SJCRH30 (cell line): ENCODE measurements at places on chromosomes 1 and 21.
A peak's percentile ranks its signal among the peaks of the same experiment; 100 is the strongest.

GRCh38 chr1:4224684-4225467 is 324.8 kb upstream of the C1orf174 start:
- peak; percentile 12 for DNase-seq
- H3K36me3 ChIP-seq = no peaks in the 10 kb centered on the region
- no peaks in the 10 kb centered on the region for H3K4me1 ChIP-seq

- H3K4me1 ChIP-seq = peaks cover 23% of the 10 kb centered on the region
- H3K27ac ChIP-seq = no peak overlapping the region
- no peak overlapping the region for H3K4me3 ChIP-seq
- DNase-seq = no peak
- H3K36me3 ChIP-seq = no peaks in the 10 kb centered on the region
These were observed 36.1 kb upstream of the ST6GALNAC3 start for GRCh38 chr1:76038287-76039004.

GRCh38 chr1:24769656-24770651 is 24.7 kb downstream of the CLIC4 start:
- no peak overlapping the region for H3K4me3 ChIP-seq
- peaks cover 19% of the 10 kb centered on the region for H3K4me1 ChIP-seq
- no peaks in the 10 kb centered on the region for H3K27me3 ChIP-seq
- DNase-seq = no peak

GRCh38 chr1:180268556-180269075 is 38.6 kb downstream of the LHX4 start:
- peak overlapping the region; percentile 36; the same call in 1 of the 2 replicates for H3K27ac ChIP-seq
- H3K27me3 ChIP-seq = no peaks in the 10 kb centered on the region

- no peaks in the 10 kb centered on the region for H3K27me3 ChIP-seq
- H3K27ac ChIP-seq = no peak overlapping the region
- no peak for DNase-seq
These were observed 37.8 kb upstream of the CTTNBP2NL start for GRCh38 chr1:112358061-112358770.

GRCh38 chr1:78068681-78069283 is 23.0 kb downstream of the GIPC2 start:
- no peaks in the 10 kb centered on the region for H3K4me1 ChIP-seq
- no peaks in the 10 kb centered on the region for H3K36me3 ChIP-seq
- DNase-seq = no peak

GRCh38 chr1:198520524-198521254 is 19.8 kb downstream of the ATP6V1G3 start:
- H3K4me1 ChIP-seq = no peaks in the 10 kb centered on the region
- DNase-seq = no peak
- no peak overlapping the region for H3K27ac ChIP-seq
- no peaks in the 10 kb centered on the region for H3K36me3 ChIP-seq
- no peak overlapping the region for H3K4me3 ChIP-seq

- no peak overlapping the region for H3K4me3 ChIP-seq
- no peak for DNase-seq
- peaks cover 10% of the 10 kb centered on the region for H3K27me3 ChIP-seq
- H3K27ac ChIP-seq = no peak overlapping the region
These were observed 49.8 kb upstream of the FBXO28 start for GRCh38 chr1:224064150-224064549.

- H3K36me3 ChIP-seq = peaks cover 60% of the 10 kb centered on the region
- peak; percentile 47 for DNase-seq
- no peaks in the 10 kb centered on the region for H3K27me3 ChIP-seq
- peaks cover 33% of the 10 kb centered on the region for H3K4me1 ChIP-seq
These were observed 68.5 kb upstream of the SDC3 start for GRCh38 chr1:30977105-30977504.

DNA sequence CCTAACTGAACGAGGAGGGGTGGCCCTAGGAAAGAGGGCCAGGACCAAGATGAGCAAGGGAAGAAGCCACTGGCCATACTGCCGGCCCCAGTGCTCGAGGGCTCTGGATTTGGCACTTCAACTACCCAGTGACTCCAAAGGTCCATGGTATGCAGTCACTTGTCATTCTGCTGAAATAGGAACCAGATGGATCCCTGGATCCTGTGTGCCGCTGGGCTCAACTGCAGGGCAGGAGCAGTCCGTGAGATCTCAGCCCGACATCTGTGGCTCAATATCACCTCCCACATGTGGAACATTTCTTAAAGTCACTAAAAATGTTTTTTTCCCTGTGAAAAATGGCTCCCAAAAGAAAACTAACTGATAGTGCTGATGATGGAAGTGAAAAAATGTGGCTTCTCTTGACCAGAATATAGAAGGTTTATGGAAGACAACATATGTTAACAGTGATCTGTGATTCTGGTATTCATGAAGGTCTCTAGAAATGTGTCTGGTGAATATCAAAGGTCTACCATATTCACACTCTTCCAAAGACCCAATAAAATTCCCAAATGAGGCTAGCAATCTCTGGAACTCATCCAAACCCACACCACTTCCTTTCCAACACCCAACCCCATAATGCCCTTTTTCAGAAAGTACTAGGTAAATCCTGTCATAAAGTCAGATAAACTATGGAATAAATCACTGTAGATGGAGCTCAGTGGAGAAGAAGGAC is 24.1 kb downstream of the PAFAH2 start:
- H3K27me3 ChIP-seq = no peaks in the 10 kb centered on the region
- peaks cover 3% of the 10 kb centered on the region; the same call in 1 of the 2 replicates for H3K36me3 ChIP-seq
- no peak for DNase-seq
- peaks cover 17% of the 10 kb centered on the region for H3K4me1 ChIP-seq
- H3K4me3 ChIP-seq = no peak overlapping the region
- no peak overlapping the region for H3K27ac ChIP-seq

GRCh38 chr1:172663732-172664131 is 4.8 kb downstream of the FASLG start:
- H3K4me1 ChIP-seq = no peaks in the 10 kb centered on the region
- no peak overlapping the region for H3K4me3 ChIP-seq

GRCh38 chr1:208807446-208808127 is 563.4 kb upstream of the PLXNA2 start:
- DNase-seq = no peak
- H3K4me3 ChIP-seq = no peak overlapping the region
- H3K4me1 ChIP-seq = 0 out of 2 replicates have a peak, but pooled peaks cover 7% of the 10 kb centered on the region
- no peaks in the 10 kb centered on the region for H3K36me3 ChIP-seq
- H3K27me3 ChIP-seq = no peaks in the 10 kb centered on the region

GRCh38 chr1:48341221-48341620 is 118.7 kb downstream of the SLC5A9 start:
- DNase-seq = no peak
- no peak overlapping the region for H3K27ac ChIP-seq
- no peaks in the 10 kb centered on the region for H3K27me3 ChIP-seq
- no peak overlapping the region for H3K4me3 ChIP-seq
- H3K4me1 ChIP-seq = no peaks in the 10 kb centered on the region

GRCh38 chr1:164561007-164561406 is 2.0 kb downstream of the PBX1 start:
- no peaks in the 10 kb centered on the region for H3K27me3 ChIP-seq
- H3K4me3 ChIP-seq = peak overlapping the region; percentile 74
- H3K36me3 ChIP-seq = peaks cover 2% of the 10 kb centered on the region; the same call in 1 of the 2 replicates
- peak overlapping the region; percentile 65; the same call in 1 of the 2 replicates for H3K27ac ChIP-seq

DNA sequence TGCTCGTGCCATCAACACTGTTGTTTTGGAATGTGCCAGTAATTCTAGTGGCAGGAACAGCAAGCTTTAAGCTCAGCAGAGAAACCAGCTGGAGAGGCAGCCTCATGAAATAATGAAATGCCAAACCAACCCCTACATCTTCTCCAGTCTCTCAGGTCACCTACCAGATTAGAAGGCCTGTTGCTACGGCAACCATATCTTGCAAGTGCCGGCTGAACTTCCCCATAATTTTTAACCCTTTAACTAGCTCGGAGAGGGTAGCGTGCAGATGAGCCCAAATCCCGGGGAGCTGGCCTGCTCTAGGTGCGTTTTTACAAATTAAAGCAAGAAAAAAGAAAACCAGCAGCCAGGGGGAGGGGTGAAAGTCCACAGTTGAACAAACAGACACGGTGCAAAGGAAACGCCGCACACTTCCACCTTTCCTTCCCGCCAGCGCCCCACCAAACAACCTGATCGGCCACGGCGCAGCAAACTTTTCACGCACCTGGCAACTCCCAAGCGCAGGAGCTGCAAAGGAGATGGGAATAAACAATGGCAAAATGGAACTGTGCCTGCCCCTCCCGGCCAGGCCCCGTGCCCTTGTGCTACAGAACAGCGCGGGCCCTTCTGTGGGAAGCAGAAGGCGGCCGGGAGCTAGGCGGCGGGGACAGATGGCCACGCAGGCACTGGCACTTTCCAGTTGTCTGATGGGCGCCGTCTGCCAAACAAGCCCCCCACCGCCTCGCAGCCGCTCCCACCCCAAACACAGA is 50.1 kb downstream of the SSBP3 start:
- peaks cover 11% of the 10 kb centered on the region for H3K4me1 ChIP-seq
- no peaks in the 10 kb centered on the region for H3K36me3 ChIP-seq
- no peak overlapping the region for H3K4me3 ChIP-seq
- no peak overlapping the region for H3K27ac ChIP-seq
- H3K27me3 ChIP-seq = no peaks in the 10 kb centered on the region

- no peak overlapping the region for H3K27ac ChIP-seq
- no peak overlapping the region for H3K4me3 ChIP-seq
- H3K27me3 ChIP-seq = no peaks in the 10 kb centered on the region
- H3K36me3 ChIP-seq = peaks cover 21% of the 10 kb centered on the region
These were observed 11.6 kb downstream of the TIPRL start for GRCh38 chr1:168190403-168190802.

DNA sequence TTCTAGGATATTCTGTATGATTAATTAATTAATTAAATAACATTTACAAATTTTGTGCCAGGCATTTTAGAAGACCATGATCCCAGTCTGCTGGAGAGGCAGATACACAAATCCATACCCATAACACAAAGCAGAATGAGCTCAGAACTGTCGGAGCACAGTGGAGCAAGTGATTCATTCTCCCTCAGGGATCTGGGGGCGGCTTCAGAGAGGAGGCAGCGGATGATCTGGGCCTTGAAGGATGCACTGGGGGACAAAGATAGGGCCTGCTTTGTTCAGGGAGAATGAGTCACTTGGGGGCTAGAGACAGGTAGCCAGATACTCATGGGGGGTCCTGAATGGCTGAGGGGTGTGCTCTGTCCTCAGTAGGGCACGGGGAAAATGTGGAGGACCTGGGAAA is 50.9 kb upstream of the TRABD2B start:
- no peaks in the 10 kb centered on the region for H3K36me3 ChIP-seq
- H3K4me1 ChIP-seq = peaks cover 24% of the 10 kb centered on the region
- H3K4me3 ChIP-seq = no peak overlapping the region
- no peaks in the 10 kb centered on the region for H3K27me3 ChIP-seq
- no peak overlapping the region for H3K27ac ChIP-seq

- no peaks in the 10 kb centered on the region for H3K27me3 ChIP-seq
- H3K4me1 ChIP-seq = peaks cover 10% of the 10 kb centered on the region
- no peaks in the 10 kb centered on the region for H3K36me3 ChIP-seq
- peak overlapping the region; percentile 5; the same call in 1 of the 2 replicates for H3K27ac ChIP-seq
These were observed 43.3 kb downstream of the PTPRC start for GRCh38 chr1:198681831-198682759.

DNA sequence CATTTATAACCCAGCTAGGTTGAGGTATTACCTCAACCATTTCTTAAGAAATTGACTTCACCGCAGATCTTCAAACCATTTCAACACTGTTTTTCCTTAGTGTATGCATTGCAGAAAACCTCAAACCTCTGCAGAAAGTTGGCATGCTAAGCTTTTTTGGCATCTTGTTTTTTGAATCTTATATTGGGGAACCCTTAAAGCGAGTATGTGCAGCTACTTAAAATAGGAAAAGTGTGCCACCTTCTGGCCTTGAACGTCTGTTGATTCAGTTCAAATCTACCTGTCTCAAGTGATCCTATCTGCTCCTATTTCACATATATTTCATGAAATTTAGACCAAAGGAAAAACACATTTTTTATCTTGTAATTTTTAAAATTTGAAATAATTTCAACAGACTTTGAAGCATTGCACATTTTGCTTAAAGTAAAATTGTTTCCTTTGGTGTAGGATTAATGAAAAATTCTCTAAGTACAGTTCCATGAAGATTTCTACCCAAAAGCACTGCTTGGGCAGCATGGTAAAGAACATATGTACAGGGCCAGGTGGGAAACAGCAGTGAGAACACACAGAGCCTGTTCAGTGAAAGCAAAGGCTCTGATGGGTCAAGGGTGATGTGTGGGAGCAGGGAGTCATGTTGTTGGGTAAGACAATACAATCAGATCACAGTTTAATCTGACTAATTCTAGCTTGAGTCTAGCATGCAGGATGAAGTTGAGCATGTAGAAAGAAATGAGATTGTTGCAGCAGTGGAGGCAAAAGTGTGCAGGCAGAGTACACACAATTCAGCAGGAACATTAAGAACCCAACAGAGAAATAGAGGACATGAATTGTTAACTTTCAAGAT is 17.2 kb downstream of the HENMT1 start:
- H3K27me3 ChIP-seq = no peaks in the 10 kb centered on the region; the same call in 1 of the 2 replicates
- no peak overlapping the region for H3K4me3 ChIP-seq
- peak; percentile 20 for DNase-seq
- H3K36me3 ChIP-seq = no peaks in the 10 kb centered on the region

DNA sequence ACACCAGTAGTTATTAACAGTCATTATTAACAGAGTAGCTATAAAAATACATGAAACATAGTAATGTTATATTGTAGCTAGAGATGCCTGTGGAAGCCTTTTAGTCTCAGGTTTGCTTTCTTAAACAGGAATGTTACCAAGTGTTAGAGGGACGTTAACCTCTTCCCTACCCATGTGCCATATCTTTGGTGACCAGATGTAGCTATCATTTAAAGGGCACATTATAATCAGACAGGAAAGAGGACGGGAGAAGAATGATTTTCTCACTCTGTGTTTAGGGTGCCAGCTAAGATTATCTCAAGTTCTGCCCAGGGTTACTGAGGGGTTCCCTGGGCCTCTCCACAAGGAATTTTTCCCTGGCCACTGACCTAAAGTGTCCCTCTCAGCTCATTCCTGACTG is 20.9 kb upstream of the UBL4B start:
- H3K27me3 ChIP-seq = no peaks in the 10 kb centered on the region
- no peak for DNase-seq
- H3K36me3 ChIP-seq = no peaks in the 10 kb centered on the region
- no peak overlapping the region for H3K4me3 ChIP-seq

DNA sequence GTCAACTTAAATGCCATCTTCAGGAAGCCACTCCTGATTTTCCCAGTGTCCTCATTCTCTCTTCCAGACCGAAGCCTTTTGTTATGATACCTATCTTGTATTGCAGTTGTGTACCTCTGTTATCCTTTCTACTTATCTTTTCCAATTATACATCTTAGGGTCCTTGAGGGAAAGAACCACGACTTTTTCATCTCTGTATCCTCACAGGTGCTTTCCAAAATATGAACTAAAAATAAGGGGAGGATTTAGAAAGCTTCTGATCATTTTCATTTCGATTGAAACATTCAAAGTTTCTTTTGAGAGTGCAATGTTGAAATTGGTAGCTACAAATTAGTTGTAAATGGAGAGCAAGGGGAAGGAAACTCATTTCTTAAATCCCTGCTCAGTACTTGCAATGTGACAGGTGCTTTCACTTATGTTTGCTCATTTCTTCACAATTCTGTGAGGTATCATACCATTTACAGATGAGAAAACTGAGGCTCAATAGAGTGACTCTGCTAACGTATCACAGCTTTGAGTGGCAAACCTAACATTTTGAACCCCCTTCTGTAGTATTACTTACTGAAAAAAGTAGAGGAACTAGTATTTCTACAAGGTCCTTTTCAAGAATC is 24.2 kb downstream of the SLC19A2 start:
- no peaks in the 10 kb centered on the region for H3K4me1 ChIP-seq
- no peak overlapping the region for H3K4me3 ChIP-seq
- no peaks in the 10 kb centered on the region for H3K27me3 ChIP-seq
- no peak for DNase-seq

GRCh38 chr1:179025975-179026812 is 500 bp downstream of the FAM20B start:
- no peaks in the 10 kb centered on the region for H3K36me3 ChIP-seq
- H3K4me3 ChIP-seq = peak overlapping the region; percentile 99
- H3K4me1 ChIP-seq = peaks cover 8% of the 10 kb centered on the region; the same call in 1 of the 2 replicates
- peak overlapping the region; percentile 96 for H3K27ac ChIP-seq
- H3K27me3 ChIP-seq = no peaks in the 10 kb centered on the region
